Neural progenitor cell (in vitro differentiated cells): ENCODE measurements at places on chromosomes 12 and 14.

DNA sequence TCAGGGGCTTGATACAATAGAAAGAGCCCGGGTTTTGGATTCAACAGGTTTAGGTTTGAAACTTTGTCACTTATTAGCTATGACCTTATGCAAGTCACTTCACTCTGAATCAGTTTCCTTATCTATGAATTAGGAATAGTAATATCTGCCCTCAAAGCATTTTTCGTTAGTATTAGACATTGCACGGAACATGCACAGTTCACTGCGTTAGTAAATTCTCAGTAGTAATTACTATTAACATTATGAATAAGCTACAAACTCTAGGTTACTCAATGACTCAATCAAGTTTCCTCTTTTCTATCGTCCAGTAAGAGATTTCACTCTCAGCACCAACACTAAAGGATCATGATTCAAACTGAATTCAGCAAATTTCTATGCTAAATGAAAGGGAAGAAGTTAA is 150.3 kb downstream of the CEP83 start:
- no peak for DNase-seq

DNA sequence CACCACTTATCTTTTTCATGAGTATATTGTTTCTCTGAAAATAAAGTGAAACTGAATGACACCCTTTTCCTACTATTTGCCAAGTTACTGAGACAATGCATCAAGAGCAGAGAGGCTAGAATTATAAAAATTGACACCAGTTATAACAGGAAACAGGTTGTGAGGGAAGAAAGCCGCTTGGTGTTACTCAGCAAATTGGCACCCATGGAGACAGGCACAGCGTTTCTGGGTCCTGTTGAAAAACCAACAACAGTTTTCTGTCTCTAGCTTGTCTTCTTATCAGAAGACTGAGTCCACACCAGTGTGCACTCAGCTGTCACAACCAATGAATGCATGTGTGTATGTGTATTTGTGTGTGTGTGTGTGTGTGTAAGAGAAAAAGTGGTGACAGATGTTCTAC is 267.7 kb downstream of the KCNH5 start:
- DNase-seq, result no peak

- DNase-seq, result no peak
Observed at GRCh38 chr12:40262657-40263056, 37.9 kb downstream of the LRRK2 start.

GRCh38 chr14:33793398-33794110 is 157.3 kb downstream of the EGLN3 start:
- DNase-seq, result peak; percentile 17

DNA sequence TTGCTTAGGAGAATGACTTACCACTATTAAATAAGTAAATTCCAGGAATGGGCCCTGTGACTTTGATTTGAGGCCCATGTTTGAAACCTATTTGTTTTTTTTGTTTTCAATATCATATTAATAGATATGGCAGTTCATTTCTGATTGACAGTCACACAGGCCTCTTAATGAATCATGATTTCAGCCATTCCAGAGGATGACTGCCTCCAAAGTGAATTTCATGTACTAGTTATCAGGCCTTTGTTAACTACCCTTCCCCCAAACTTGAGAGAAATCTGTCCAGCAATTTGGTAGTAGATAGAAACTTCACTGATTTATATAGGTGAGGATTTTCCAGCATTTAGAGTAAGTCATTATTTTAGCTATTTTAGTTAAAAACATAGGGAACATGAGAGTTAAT is 25.9 kb upstream of the GALNT16 start:
- no peak for DNase-seq

GRCh38 chr12:53327435-53328042 is 6.1 kb upstream of the AAAS start:
- no peak for DNase-seq

DNA sequence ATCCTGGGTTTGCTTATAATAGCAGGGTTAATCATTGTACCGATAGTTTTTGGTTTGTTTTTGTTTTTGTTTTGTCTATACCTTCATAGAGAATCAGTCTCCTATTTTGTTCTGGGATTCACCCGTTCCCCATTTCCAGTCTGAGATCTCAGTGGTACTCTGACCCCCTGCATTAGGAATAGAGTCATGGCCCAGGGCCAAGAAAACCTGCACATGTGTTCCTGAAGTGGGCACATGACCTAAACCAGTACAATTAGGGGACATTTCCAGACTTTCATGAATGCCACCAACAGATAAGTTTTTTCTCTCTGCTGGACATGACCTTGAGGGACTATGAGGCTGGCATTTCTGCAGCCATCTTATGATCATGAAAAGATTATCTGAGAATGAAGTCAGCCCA is 52.5 kb downstream of the MRPL42 start:
- no peak for DNase-seq

- DNase-seq, result no peak
Observed at GRCh38 chr12:124490584-124491305, 76.7 kb downstream of the NCOR2 start.

DNA sequence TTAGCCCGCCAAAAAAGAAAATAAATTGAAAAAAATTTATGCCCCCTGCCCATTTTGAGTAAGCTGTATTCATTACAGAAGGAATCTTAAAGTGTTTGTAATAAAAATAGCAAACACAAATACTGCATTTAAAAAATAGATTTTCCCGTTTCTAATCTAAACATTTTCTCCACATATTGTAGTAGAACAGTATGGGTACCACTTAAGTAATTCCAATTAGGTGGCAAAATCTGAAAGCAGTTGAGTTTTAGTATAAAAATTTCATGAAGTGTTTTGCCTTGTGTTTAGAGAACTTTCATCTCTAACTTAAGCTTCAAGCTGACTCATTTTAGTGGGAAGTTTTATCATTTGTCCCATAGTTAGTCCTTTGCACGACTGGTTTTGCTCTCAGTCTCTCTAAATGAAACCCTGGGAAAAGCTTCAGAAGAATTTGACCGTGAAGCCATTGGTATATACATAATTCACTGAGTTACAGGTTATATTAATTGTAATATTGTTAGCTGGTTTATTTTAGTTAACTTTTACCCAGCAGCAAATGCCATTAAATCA is 214.6 kb downstream of the ERC1 start:
- DNase-seq, result no peak

- no peak for DNase-seq
Observed at GRCh38 chr14:38950676-38951075, 152.4 kb downstream of the SEC23A start.

- DNase-seq, result no peak
Observed at GRCh38 chr12:120719496-120720233, 6.0 kb upstream of the ACADS start.

- peak; percentile 37 for DNase-seq
Observed at GRCh38 chr14:104968541-104969401, 9.4 kb downstream of the AHNAK2 start.

DNA sequence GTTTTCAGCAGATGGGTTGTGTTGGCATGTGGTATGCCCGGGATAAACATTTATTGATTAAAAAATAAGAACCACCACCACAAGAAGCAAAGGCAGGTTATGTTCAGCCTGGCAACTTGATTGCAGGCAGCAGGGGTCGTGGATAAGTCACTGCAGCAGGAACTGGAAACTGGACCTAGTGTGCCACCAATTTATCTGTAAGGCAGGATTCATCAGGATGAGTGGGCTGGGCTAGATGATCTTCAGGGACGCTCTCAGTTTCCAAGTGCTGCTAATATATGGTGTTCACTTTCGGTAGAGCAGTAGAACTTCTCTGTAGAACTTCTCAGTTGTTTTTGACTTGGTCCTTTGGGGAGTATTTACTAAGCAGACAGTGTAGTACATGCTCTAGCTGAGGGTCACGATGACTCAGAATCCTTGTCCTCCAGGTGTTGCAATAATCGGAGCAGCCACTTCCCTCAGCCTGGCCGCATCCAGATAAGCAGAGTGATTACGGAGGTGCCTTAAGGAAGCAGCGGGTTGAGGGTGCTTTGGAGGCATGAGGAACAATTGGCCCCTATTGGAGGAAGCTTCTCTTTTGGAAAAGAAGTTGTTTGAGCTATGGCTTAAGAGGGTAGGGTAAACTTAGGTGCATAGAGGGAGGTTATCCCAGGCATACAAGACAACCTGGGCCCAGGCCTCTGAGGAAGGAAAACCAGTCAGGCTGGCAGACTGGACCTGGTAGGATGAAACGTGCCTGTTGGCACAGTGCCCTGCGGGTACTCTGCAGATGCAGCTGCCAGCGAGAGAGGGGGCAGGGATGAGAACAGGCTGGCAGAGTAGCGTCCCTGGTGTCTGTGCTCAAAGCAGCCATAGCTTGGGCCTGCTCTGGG is 104.0 kb downstream of the GPR135 start:
- DNase-seq, result no peak

- DNase-seq, result no peak
Observed at GRCh38 chr12:66774929-66775328, 96.1 kb upstream of the GRIP1 start.

DNA sequence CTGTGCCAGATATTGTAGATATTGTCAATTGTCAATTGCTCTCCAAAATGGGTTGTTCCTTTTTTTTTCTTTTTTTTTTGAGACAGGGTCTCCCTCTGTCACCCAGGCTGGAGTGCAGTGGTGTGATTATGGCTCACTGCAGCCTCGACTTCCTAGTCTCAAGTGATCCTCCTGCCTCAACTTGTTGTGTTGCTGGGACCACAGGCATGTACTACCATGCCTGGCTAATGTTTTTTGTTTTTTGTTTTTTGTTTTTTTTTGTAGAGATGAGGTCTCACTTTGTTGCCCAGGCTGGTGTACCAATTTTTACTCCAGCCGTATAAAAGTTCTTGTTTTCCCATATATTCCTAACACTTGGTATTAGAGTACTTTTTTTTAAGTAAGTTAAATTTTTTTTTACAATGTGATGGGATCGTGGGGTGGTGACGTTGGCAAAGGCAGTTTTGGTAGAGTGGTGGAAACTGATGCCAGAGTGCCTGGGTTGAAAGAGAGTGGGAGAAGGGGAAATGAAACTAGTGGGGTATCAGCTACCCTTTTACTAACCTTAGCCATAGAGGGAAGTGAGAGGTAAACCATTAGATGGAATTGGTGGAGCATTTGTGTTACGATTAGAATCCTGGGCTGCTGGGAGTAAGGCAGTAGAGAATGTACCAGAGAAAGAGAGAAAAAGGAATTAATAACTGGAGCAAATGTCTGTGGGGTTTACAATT is 33.0 kb upstream of the CFAP54 start:
- no peak for DNase-seq

GRCh38 chr14:32607399-32607798 is 278.3 kb downstream of the AKAP6 start:
- no peak for DNase-seq

DNA sequence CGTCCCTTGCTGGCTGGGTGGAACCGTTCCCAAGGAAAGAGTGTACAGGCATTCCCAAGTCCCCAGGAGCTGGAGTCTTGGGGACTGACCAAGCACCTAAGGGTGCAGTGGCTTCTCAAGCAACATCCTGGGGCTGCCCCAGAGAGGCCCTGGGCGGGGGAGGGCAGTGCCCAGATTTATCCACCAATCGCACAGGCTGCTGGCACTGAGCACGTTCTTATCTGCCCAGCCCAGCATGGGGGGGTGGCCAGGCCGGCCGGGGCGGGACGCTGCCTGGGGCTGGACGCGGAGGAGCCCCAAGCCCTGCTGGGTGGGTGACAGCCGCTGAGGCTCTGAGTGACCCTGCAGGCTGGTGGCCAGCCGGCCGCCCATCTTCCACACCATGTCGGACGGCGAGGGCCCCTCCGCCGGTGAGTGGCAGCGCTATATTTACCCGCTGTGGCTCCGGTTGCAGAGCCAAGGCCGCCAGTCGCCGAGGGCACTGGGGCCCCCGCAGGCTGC is 53.4 kb downstream of the CYP46A1 start:
- DNase-seq, result no peak

GRCh38 chr12:106296179-106296877 is 6.2 kb upstream of the TCP11L2 start:
- no peak for DNase-seq

- peak; percentile 34 for DNase-seq
Observed at GRCh38 chr12:18476861-18477260, 215.5 kb downstream of the PIK3C2G start.

DNA sequence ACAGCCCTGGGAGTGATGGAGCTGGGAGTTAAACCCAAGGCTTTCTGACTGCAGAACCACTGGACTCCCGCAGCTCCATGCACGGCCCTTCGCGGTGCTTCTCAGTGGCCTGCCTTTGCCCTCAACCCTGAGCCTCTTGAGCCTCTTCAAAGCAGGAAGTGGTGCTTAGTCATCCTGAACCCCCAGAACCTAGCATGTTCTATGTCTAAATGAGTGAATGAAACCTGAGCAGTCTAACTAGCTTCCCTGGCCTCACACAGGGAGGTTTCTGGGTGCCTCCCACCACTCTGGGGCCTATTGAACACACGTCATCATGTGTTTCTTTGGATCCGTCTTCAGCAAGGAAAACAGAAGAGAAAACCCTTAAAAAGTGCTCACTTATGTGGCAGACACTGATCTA is 117.9 kb upstream of the SFSWAP start:
- no peak for DNase-seq

GRCh38 chr14:54639611-54640010 is 72.7 kb downstream of the SAMD4A start:
- no peak for DNase-seq

DNA sequence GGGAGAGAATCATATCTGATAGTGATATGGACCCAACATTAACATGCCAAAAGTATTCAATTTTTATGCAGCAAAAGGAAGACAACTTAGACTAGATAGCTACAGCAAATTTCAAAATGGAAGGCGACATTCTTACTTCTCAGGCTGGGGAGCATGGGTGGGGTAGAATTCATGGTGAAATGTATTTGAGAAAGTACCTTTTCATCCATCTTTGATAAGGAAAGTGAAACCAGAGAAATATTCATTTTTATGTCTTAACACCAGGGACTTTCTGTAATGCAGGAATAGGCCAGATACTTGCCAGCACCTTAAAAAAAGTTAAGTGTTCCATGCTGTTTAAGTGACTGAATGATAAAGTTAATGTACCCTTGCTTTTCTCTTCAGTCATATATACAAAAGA is 13.4 kb downstream of the BTG1 start:
- no peak for DNase-seq

DNA sequence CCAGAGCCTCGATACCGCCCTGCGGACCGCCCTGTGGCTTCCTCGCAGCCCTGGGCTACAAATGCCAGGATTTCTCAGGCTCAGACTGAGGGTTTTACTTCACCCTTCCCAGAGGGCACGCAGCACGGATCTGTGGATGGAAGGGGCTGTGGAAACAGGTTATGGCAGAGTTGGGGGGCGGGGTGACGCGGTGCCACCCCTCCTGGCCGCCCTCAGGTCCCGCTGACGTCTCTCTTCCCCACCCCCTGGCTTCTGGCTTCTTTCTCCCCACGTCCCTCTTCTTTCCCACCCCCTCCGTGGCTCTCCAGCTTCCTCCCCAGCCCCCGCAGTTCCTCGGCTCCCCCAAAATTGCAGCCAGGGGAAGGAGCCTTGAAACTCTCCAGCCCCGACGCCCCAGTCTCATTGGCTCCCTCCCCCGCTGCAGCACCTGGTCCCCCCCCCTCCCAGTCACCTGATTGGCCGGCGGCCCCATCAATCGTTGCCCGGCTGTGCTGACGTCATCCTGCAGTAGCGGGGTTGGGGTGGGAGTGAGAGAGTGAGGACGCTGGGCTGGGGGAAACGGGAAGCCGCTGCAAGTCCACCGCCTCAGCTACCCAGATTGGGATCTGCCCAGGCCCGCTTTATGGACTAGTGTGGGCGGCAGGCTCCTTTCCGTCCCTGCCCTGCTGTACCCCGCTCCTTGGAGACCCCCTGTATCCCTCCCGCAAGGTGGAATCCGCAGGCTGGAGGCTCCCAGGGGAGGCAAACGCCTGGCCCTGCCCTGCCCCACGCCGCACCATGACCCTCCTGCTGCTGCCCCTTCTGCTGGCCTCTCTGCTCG is at the start of gene CLSTN3:
TSS of gene CLSTN3 (plus strand) at position 500 of the 820 bp plus-strand sequence. CDS start at position 778, 278 bp downstream.
- peak; percentile 92 for DNase-seq

- DNase-seq, result peak; percentile 93
Observed at GRCh38 chr12:106139422-106140171, 843 bp upstream of the NUAK1 start.

- DNase-seq, result no peak
Observed at GRCh38 chr12:18859400-18859799, 121.5 kb downstream of the CAPZA3 start.
